ENCODE measurements at places on chromosomes 1 and 21. TPM values are rescaled to one million over a fixed set of nuclear protein-coding genes. Genes with fewer than 3 reads are reported as not detected.

DNA sequence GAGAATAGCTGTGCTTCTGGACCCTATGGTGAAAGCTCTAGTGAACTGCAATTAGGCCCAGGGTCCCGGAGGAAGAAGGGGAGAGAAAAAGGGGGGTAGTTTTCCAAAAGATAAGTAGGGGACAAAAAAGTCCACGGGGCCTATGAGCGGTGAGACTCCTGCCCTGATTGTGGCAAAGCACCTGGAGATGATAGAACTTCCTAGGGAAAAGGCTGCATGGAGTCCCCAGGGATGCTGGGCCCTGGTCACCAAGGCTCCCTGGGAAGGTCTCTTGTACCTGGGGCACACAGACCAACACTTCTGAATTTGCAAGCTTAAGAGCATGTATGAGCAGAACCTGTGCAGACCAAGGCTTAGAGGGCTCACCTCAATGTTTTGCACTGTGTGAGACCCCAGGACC, 5.4 kb upstream of the SHISA4 start:
- no peak for DNase-seq

DNA sequence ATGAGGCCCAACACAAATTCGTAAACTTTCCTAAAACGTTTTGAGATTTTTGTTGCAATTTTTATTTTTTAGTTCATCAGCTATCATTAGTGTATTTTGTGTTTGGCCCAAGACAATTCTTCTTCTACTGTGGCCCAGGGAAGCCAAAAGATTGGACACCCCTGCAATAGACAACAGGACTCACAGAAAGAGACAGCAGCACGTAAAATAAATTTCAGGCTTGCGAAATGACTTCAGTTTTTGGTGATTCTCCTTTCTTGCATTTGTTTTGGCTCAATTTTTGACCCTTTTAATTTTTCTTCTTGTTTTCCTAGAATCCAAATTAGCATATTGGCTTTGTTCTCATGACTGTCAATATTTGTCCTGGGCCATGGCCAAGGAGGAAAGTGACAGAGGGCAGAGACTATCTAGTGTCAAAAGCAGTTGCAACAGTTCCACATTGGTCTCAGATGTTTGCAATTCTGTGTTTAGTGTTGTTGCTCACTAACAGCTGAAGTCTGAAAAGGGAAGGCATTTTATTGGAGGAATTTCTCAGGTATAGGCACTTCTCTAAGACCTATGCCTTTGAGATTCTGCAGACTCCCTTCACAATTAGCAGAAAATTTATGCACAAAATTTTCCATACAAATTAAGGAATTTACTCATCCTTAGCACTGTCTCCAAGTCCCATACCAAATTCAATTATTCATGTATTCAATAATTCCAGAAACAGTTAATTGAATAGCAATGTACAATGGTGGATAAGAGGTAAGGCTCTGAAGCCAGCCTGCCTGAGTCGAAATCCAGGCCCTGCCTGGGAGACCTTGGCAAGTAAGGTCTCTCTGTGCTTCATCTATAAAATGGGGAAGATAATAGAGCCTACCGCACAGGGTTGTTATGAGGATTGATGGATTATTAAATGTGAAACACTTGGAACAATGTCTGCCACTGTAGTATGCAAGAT, 160.9 kb upstream of the IVNS1ABP start:
- no peak for DNase-seq

DNA sequence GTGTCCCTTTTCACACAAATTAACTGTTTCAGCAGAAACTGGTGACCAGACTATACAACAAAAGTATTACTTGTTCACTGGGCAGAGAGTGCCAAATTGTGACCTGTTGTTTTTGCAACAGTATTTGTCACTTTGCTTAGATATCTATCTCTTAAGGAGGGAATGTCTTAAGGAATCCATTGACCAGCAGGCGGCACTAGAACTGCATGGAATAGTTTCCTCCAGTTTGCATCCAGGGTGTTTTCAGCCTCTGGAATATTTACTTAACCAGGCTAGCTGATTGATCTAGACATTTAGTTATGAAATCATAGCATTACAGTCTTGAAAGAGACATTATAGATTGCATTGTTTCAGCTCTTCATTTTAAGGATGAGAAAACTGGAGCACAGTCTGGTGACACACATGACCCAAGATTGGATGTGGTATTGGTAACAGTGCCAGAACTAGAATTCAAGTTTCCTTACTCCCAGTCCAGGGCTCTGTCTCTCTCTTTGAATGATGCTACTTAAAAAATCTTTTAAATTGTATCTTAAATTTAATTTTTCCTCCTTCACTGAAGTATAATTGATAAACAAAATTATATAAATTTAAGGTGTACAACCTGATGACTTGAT, 16.9 kb downstream of the RPTN start:
- peak; percentile 24 for DNase-seq

- peak; percentile 30 for DNase-seq
Measured at GRCh38 chr21:43818685-43819084, 29.3 kb downstream of the RRP1 start.

- DNase-seq: no peak
Measured at GRCh38 chr1:76106719-76107235, 32.2 kb downstream of the ST6GALNAC3 start.

DNA sequence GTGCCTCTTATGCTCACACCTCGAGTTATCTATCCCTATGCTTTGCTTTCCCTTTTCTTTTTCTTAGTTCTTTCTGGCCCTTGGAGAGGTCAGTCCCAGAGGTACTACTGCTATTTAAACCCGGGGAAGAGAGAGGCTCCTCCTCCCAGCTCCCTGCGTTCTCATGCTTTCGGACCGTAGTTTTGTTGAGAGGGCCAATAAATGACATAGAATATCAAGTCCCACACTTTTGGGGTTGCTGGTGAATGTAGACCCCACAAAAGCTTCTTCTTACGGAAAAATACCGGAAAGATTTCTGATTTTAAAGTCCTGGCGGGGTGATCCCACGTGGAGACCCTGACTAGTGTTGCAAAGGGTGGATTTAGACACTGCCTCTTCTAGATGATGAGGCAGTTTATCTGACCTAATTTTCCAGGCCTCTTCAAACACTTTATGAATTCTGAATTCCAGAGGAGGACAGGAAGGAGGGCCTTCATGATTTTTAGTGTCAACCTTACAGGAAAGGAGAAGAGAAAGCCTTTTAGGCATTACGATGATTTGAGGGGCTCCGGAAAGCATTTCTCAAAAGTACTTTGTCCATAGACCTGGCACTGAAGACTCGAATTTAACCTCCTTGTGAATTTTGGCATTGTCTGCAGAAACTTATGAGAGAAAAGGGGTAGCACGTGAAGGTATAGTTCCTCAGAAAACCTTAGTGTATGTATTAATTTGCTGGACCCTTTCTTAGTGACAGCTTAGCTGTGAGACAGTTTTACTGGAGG, 694 bp downstream of the TMEM167B start:
- no peak for DNase-seq

DNA sequence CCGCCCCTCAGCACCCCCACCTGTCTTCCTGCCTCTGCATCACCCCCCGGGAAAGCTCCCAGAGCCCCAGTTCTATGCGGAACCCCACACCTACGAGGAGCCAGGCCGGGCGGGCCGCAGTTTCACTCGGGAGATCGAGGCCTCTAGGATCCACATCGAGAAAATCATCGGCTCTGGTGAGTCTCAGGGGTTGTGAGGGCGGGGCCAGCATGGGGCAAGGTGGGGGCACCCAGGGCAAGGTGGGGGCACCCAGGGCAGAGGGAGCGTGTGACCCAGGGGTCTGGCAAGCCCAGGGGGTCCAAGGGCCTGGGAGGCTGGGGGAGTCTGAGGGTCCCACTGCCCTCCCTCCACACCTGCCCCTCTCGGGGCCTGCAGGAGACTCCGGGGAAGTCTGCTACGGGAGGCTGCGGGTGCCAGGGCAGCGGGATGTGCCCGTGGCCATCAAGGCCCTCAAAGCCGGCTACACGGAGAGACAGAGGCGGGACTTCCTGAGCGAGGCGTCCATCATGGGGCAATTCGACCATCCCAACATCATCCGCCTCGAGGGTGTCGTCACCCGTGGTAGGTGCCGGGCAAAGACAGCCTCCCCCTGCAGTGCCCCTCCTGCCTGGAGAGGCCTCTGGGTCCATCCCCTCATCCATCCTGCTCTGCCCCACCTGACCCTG, 34.1 kb downstream of the EPHA8 start:
- DNase-seq: no peak

ZNF648 gene
- not detected for polyA plus RNA-seq

Measured in heart left ventricle (tissue), 16 donors.